ENCODE measurements at places on chromosomes 1 and 21.
A peak's percentile ranks its signal among the peaks of the same experiment; 100 is the strongest.

DNA sequence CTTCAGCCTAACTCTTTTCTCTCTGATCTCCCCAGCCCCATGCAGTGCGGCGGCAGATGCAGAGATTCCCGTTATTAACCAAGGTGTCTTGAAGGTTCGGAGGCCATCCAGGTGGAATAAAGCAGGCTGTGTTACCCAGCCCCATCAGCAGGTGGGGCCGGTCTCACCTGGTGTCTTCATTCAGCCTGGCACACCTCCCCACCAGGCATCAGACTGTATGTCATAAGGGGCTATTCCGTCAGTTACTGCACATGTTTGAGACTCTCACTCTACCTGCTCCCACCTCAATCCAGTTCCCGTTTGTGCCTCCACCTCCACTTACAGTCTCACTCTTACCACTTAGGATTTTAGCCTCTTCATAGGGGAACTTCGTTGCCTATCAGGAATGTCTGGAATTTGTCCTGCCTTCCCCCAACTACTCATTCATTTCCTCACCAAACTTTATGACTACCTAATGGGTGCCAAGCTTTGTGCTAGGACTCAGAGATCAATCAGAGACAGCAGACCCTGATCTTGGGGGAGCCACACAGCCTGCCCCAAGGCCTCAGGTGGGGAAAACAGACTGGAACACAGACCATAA is 170.2 kb downstream of the PLPP3 start:
- no peak for DNase-seq

DNA sequence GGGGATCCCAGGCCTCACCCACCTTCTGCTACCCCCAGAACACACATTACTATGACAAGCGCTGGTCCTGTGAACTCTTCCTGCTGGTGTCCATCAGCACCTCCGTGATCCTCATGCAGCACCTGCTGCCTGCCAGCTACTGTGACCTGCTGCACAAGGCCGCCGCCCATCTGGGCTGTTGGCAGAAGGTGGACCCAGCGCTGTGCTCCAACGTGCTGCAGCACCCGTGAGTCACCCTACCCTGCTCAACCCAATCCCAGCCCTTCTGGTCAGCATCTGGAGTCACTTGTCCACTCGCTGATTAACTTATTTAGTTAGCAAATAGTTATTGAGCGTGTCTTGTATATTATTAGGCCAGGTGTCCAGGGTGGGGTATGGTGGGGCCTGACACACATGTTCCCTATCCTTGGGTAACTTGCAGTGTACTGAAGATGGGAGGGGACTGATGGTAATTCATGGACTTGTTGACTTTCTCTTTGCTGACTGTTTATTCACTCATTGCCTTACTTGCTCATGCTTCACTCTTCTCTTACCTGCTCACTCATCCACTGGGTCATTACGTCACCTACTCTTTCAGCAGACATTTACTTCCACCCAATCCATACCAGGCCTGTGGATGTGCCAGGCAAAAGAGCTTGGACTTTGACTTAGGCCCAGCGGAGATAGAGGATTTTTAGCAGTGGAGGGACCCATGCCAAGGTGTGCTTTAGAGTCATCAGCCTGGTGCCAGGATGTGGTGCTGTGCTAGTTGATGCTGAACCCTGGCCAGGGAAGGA is 12.9 kb upstream of the KPNA6 start:
- no peak for DNase-seq

- no peak for DNase-seq
Observed at GRCh38 chr1:231786126-231786525, 159.5 kb downstream of the DISC1 start.

DNA sequence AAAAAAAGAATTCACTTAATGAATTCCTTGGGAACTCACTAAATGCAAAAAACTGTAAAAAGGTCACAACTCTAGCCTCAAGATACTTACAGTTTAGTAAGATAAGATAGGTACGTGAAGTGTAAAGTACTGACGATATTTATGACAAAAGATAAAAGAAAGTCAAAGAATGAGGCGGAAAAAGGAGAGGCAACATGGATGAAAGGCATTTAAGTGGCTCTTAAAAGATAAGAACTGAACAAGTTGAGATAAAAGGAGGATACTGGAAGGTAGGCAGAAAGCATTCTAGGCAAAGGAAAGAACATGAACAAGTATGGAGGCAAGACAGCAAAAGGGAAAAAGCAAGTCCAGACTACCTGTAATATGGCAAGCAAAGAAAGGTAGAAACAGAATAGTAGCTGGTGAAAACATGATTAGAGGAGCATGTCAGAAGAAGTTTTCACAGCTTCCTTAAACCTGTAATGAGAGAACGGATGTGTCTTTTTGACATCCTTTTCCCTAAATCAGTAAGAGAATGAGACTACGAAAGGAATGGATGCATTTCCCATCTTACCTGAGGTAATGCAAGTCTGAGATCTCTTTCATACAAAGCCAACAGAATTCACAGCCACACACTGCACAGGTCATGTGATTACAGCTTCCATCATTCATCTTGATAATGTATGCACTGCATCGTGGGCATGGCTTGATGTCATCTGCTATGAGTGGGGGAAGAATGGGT is 16.8 kb downstream of the RNF19B start:
- DNase-seq = no peak

- peak; percentile 34 for DNase-seq
Observed at GRCh38 chr1:88890791-88891317, 513 bp downstream of the GTF2B start.

- DNase-seq = no peak
Observed at GRCh38 chr21:33650230-33650629, 7.9 kb downstream of the ITSN1 start.
